ENCODE measurements at places on chromosomes 5 and 9.

- DNase-seq, result no peak
These were observed 144.9 kb downstream of the CEP120 start for GRCh38 chr5:123278284-123278683.

- DNase-seq, result no peak
These were observed 1955.5 kb downstream of the MAT2B start for GRCh38 chr5:165460911-165461310.

DNA sequence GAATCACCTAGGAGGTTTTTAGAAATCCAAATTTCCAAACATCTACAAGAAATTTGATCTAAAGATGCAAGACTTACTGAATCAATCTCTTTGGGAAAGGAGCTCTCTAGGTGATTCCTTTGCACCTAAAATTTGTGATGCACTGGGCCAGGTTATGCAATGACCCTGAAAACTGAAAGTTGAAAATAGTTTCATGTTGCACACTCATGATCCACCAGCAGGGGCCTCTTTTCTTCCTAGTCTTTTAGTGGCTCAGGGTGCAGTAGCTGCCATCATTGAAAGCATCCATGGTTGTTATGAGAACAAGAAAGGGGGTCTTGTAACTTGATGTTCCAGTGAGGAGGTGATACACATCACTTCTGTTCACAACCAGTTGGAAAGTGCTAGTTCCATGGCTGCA is 486.8 kb downstream of the PSAT1 start:
- no peak for DNase-seq

DNA sequence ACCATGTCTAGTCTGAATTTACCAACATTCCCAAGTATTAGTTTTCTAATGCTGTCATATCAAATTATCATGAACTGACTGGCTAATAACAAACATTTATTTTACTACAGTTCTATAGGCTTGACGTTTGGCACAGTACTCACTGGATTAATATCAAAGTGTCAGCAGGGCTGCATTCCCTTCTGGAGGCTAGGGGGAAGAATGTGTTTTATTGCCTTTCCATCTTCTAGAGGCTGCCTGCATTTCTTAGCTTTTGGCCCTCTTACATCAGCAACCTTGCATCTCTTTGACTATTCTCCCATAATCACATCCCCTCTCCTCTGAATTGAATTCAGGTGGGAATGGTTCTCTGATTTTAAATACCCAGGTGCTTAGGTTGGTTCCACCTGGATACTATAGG is 84.7 kb downstream of the EDIL3 start:
- no peak for DNase-seq
